ENCODE measurements at places on chromosomes 5 and 9.

DNA sequence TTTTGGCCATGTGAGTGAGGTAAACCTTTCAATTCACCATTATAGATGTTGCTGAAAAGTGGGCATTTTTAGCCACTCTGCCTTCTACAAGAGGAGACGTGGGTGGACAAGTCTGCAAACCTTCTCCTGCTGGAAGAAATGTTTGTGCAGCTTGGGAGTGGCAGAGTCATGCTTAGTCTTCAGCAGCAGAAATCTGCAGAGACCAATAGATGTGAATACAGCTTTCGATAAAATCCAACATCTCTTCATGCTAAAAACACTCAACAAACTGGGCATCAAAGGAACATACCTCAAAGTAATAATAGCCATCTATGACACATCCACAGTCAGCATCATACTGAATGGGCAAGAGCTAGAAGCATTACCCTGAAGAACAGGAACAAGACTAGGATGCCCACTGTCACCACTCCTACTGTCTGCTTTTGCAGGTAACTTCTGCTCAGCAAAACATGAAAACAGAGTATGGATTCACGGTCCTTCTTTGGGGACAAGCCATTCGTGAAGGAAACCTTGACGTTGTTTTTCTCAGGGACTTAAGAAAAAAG lies 91.3 kb downstream of the RALGPS1 start:
- no peak for DNase-seq

- DNase-seq: no peak
Measured at GRCh38 chr9:16809912-16810610, 60.4 kb downstream of the BNC2 start.

GRCh38 chr9:108072740-108073139 lies 583.2 kb upstream of the KLF4 start:
- DNase-seq: no peak

- no peak for DNase-seq
Measured at GRCh38 chr5:173624282-173624681, 7.8 kb upstream of the BOD1 start.

- no peak for DNase-seq
Measured at GRCh38 chr9:113978725-113979342, 99.3 kb downstream of the AMBP start.

DNA sequence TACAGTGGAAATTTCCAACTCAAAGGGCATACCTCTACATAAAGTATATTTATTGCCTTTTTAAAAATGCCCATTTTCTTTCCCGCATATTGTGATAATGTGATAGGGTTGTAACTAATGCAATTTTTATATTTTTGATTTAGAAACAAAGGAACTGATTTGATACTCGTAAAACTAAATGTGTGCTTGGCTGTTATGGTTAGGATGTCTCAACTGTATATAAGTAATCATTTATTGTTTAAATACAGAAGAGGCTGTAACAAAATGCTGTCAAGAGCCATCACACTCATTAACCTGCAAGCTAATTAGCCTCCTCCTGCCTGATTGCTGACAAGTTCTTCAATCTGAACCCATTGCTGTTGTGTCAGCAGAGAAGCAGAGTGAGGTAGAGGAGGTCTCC lies 149.2 kb downstream of the PBX3 start:
- DNase-seq: no peak

DNA sequence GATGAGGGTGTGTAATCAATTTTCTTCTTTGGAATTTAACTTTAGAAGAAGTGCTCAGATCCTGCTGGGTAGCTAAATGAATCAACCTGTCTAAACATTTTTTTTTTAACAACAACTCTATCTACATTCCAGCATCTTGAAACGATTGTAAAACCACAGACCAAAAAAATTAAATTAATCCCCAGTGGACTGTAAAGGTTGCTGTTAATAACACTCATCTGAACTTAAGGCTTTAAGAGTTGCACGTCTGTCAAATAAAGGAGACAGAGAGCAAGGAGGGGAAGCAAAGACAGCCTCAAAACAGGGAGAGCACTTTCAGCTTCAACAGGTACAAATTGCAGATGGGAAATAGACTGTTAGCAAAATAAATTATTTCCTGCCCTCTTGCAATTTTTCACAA lies 548.5 kb downstream of the DTWD2 start:
- no peak for DNase-seq

DNA sequence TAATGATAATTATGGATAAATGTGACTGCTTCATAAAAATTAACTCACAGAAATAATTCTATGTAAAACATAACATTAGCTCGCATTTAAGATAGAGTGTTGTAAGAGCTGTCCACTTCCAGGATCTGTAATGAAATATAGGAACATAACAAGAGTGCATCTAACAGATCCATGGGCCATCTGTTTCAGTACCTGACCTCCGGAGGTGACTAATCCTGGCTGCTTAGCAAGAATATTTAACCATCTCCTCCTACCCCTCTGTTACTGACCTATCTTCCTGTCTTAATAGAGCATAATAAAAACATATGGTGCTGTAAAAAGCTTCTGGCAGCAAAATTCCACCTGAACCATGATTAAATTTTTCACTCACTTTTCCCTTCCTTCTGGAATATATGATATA lies 7.1 kb downstream of the PLCXD3 start:
- no peak for DNase-seq

- no peak for DNase-seq
Measured at GRCh38 chr5:140336388-140336787, 10.0 kb downstream of the HBEGF start.

DNA sequence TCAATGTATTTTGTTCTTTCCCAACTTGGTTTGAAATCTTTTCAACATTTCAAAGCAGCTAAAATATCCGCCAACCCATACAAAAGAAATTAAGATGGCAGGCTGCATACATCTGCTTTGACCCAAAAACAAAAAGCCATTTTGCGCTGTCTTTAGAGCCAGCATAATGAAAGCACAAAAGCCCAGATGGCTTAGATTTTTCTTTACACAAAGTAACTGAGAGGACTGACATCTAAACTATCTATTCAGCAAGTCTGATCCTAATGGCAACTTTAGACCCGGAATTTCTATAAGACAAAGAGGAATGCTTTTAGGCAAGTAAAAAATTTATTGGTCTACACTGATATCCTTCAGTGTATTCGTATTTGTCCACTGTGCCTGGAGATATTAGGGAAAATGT lies 86.3 kb downstream of the MYO10 start:
- no peak for DNase-seq

DNA sequence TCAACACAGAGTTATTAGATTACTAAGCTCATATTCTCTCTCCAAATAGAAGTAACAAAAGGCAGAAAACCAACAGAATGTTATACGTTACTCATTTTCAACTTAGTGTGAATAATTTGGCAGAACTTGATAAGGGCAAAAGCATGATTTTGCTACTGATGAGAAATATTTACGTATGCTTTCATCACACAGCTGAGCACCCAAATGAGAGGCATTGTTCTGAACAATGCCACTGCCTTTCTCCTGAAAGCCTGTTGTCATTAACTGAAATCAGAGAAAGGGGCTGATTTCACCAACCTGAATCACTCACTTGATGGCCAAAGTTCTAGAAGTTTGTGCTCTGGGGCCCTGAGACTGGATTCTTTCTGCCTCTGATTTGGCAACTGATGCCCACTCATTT lies 367.5 kb upstream of the PTGER4 start:
- DNase-seq: no peak

- DNase-seq: no peak
Measured at GRCh38 chr5:11733185-11733839, 170.9 kb downstream of the CTNND2 start.

- DNase-seq: no peak
Measured at GRCh38 chr5:9356351-9356825, 189.5 kb downstream of the SEMA5A start.

GRCh38 chr9:136942881-136943230 lies 1.7 kb downstream of the FBXW5 start:
- no peak for DNase-seq

DNA sequence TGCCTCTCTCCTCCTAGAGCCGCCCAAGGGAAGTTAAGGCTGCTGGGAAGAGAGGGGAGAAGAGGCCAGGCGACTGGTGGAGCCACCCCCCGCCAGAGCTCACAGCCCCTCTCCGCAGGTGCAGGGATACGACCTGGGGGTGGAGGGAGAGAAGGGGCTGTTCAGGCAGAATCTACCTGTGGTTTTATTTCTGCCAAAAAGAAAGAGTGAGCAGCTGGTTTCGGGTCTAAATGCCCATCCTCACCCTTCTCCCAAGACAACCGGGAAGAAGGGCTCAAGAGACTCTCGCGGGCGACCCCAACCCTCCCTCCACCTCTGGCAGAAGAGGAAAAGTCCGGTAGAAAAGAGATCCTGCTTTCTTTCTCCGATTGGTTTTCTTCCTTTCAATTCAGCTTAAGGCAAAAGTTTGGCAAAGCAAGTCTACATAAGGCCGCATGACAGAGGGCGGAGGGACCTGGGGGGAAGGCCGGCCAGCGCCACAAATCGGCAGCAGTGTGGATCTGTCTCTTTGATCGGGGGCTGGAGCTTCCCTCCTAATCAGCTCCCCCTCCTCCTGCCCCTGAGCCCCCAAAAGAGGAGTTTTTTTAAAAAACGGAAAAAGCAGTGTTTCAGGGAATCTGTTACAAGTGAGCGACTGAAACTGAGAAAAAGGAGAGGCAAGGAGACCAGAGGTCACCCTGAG lies 16.3 kb downstream of the FAM78A start:
- no peak for DNase-seq

DNA sequence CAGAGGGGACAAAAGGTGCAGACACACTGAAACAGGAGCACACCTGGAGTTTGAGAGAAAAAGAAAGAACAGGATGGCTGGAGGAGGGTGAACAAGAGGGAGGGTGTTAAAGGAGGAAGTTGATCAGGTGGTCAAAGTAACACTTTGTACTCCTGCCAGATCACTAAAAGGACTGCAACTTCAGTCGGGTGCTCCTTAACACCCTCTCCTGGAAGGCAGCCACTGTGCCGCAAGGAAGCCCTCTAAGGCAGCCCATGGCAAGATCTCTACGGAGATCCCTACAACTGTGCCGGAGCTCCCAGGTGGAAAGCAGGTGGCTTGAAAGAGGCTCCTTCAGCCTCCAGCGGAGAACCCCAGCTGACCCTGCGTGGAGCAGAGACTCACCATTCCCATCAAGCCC lies 124.4 kb upstream of the MSX2 start:
- no peak for DNase-seq

GRCh38 chr5:136853971-136854370 lies 488.6 kb upstream of the TRPC7 start:
- DNase-seq: no peak

GRCh38 chr5:65762234-65762633 lies 40.2 kb downstream of the NLN start:
- DNase-seq: no peak

GRCh38 chr5:145247745-145248040 lies 587.4 kb downstream of the PRELID2 start:
- no peak for DNase-seq

GRCh38 chr9:84266087-84266561 lies 74.4 kb downstream of the SLC28A3 start:
- DNase-seq: no peak

GRCh38 chr5:138725818-138726416 lies 27.3 kb upstream of the CTNNA1 start:
- DNase-seq: no peak

DNA sequence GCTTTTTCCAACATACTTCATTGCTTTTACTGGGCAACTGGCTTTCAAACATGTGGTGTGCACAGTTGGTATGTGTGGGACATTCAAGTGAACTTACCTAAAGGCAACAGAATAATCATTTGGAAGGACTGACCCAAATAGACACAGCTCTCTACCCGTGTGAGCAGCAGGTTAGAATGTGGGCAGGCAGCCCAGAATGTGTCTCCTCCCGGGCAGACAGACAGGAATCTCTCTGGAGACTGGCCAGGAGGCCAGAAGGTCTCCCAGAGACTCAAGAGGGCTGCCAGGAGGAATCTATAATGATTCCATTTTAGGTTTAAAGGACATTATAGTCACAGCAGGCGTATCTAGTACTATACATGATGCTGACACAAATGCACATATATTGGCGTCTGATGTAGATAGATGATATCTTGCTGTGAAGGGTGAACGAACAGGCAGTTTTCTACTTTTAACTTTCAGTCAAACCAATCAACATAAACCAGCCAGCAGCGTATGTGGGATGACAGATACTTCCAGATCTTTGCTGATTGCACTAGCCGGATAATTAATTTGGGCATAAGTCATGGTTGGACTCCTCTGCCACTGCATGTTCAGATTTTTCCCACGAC lies 297.4 kb upstream of the ZNF608 start:
- DNase-seq: no peak
